Type B pancreatic cell (in vitro differentiated cells): ENCODE measurements at places on chromosomes 6 and 20.

GRCh38 chr6:24766680-24767462 is 7.9 kb upstream of the GMNN start:
- H3K27ac ChIP-seq: no peak overlapping the region
- peaks cover 1% of the 10 kb centered on the region for H3K4me1 ChIP-seq
- H3K4me3 ChIP-seq: no peak overlapping the region
- no peak for DNase-seq

DNA sequence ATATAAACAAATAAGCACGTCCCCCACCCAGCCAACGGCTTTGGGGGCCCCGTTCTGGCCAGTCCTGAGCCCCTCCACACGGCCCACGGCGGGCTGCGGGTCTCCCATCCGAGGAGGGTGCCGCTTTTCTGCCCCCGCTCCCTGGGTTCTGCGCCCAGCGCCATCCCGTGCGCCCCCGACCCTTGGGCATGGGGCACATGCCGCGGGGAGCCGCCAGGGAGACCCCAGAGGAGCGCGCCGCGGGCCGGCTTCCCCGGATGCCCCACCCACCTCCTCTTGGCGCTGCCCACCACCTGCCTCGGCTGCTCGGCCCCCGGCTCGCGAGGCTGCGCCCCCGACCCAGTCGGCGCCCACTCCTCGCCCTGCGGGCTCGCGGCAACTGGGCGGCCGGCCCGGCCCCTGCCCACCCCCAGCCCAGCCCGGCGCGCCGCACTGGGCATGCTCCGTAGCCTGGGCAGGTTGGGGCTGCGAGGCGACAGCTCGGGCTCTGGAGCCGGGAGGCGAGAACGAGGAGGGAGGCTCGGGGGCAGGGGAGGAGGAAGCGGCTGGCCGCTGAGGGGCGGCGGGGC is 570 bp upstream of the PLCB4 start:
- peaks cover 4% of the 10 kb centered on the region for H3K27me3 ChIP-seq
- peak overlapping the region; percentile 91 for H3K4me3 ChIP-seq
- no peaks in the 10 kb centered on the region for H3K36me3 ChIP-seq
- DNase-seq: peak; percentile 79
- peaks cover 24% of the 10 kb centered on the region for H3K4me1 ChIP-seq

GRCh38 chr20:8457978-8458377 is 325.9 kb downstream of the PLCB1 start:
- H3K4me1 ChIP-seq: no peaks in the 10 kb centered on the region
- H3K4me3 ChIP-seq: no peak overlapping the region
- no peak overlapping the region for H3K27ac ChIP-seq
- DNase-seq: no peak
- H3K36me3 ChIP-seq: no peaks in the 10 kb centered on the region

DNA sequence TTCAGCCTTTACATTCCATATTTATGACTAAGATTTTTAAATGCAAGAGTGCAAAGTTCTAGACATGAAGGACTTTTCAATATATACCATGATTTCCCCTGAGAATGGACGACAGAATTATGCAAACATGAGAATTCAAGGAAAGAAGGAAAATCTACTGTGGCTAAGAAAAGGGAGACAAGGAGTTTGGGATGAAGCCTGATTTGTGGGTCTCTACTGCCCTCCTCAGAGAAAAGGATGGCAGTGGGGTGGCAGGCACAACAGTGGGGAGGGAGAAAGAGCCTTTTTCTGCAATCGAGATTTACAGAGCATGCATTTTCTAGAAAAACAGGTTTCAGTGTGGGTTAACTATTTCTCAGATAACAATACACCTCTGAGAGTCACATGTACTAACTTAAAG is 466.9 kb upstream of the NRSN1 start:
- no peak overlapping the region for H3K4me3 ChIP-seq
- H3K4me1 ChIP-seq: peaks cover 32% of the 10 kb centered on the region
- H3K27ac ChIP-seq: no peak overlapping the region
- H3K27me3 ChIP-seq: no peaks in the 10 kb centered on the region

DNA sequence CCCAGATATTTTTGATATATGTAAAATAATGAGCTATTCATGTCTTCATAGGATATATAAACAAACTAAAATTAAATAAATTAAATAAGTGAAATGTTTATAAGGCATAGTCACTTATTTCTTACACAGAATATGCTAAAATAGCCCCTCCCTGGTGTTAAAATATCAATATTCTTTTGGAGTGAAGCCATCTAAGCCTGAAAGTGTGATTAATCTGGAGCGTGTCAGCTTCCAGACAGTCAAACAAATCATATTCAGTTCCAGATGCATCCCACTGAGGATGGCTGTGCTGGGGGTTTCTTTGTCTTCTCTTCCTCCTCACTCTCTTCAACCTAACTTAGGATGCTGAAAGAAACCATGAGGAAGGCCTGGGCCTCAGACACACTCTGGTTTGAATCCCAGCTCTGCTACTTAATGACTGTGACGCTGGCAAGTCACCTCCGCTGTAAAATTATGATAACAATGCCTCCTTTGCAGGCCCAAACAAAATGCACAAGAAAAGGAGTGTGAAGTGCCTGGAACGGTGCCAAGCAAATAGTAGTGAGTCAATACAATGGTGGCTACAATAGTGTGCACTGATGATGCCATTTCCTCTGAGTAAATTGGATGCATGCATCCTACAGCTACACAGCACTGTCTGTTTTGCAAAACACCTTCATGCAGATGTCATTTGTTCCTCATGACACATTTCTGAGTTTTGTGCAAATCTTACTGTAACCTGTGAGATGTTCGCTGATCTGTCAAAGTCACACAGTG is 161.4 kb downstream of the FOXC1 start:
- no peak overlapping the region for H3K4me3 ChIP-seq
- peaks cover 6% of the 10 kb centered on the region for H3K27me3 ChIP-seq
- no peak overlapping the region for H3K27ac ChIP-seq
- peaks cover 57% of the 10 kb centered on the region for H3K4me1 ChIP-seq

- H3K4me3 ChIP-seq: no peak overlapping the region
- DNase-seq: no peak
- H3K36me3 ChIP-seq: no peaks in the 10 kb centered on the region
- no peaks in the 10 kb centered on the region for H3K4me1 ChIP-seq
- no peak overlapping the region for H3K27ac ChIP-seq
These were observed 21.0 kb downstream of the CAPN11 start for GRCh38 chr6:44179648-44180047.

GRCh38 chr20:37423545-37423944 is 77.6 kb downstream of the SRC start:
- peaks cover 22% of the 10 kb centered on the region for H3K4me1 ChIP-seq
- H3K36me3 ChIP-seq: no peaks in the 10 kb centered on the region
- H3K27me3 ChIP-seq: peaks cover 39% of the 10 kb centered on the region
- H3K4me3 ChIP-seq: no peak overlapping the region
- no peak overlapping the region for H3K27ac ChIP-seq

GRCh38 chr6:2403546-2403945 is 158.1 kb upstream of the GMDS start:
- no peak overlapping the region for H3K4me3 ChIP-seq
- no peak for DNase-seq
- H3K36me3 ChIP-seq: peaks cover 14% of the 10 kb centered on the region
- no peak overlapping the region for H3K27ac ChIP-seq

- H3K4me3 ChIP-seq: no peak overlapping the region
- DNase-seq: no peak
- H3K27me3 ChIP-seq: no peaks in the 10 kb centered on the region
- no peaks in the 10 kb centered on the region for H3K36me3 ChIP-seq
- peaks cover 9% of the 10 kb centered on the region for H3K4me1 ChIP-seq
These were observed 529.5 kb downstream of the PRKN start for GRCh38 chr6:162198076-162198475.

- peaks cover 7% of the 10 kb centered on the region for H3K27me3 ChIP-seq
- DNase-seq: no peak
- H3K4me3 ChIP-seq: no peak overlapping the region
- H3K4me1 ChIP-seq: no peaks in the 10 kb centered on the region
These were observed 304.2 kb upstream of the PRDM1 start for GRCh38 chr6:105781915-105782314.

- no peak overlapping the region for H3K27ac ChIP-seq
- no peaks in the 10 kb centered on the region for H3K36me3 ChIP-seq
- DNase-seq: no peak
- H3K4me1 ChIP-seq: no peaks in the 10 kb centered on the region
These were observed 82.4 kb upstream of the TGM3 start for GRCh38 chr20:2213401-2213800.

DNA sequence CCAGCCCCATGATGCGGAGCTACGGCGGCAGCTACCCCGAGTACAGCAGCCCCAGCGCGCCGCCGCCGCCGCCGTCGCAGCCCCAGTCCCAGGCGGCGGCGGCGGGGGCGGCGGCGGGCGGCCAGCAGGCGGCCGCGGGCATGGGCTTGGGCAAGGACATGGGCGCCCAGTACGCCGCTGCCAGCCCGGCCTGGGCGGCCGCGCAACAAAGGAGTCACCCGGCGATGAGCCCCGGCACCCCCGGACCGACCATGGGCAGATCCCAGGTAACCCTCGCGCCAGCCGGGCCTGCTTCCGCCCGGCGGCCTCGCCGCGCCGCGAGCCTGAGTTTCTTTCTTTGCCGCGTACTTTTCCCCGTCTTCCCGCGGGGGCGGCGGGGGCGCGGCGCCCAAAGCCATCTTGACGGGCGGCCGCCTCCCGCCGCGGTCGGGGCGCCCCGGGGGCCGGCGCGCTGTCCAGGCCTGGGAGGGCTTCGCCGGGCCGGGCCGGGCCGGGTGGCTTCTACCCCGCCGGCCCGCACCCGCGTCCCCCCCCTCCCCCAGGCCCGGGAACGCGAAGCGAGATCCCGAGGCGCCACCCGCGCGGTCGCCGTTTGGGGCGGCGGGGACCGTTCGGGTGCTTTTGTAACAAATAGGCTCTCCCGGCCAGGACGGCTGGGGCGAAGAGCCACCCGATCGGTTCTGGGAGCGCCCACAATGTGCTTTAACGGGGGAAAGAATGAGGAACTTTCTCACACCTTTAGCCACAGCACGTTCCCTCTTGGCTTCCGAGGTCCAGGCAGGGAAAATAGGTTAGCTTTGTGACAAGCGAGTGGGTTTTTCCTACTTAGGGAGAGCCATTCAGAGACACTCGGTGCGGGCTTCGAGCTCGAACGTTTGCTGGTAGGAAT is 2.3 kb downstream of the ARID1B start:
- peak overlapping the region; percentile 93 for H3K4me3 ChIP-seq
- peak overlapping the region; percentile 86 for H3K27ac ChIP-seq
- no peak for DNase-seq
- no peaks in the 10 kb centered on the region for H3K27me3 ChIP-seq
- H3K36me3 ChIP-seq: peaks cover 3% of the 10 kb centered on the region

GRCh38 chr20:49916146-49917002 is 1.0 kb upstream of the SPATA2 start:
- no peak for DNase-seq
- peaks cover 26% of the 10 kb centered on the region for H3K4me1 ChIP-seq
- H3K4me3 ChIP-seq: peak overlapping the region; percentile 99

- H3K27ac ChIP-seq: no peak within 1 kb of the TSS
- H3K36me3 ChIP-seq: no peaks in the 10 kb centered on the region
- no peaks in the 10 kb centered on the region for H3K4me1 ChIP-seq
- peak within 1 kb of the TSS; percentile 64 for H3K4me3 ChIP-seq
- DNase-seq: no peak
- H3K27me3 ChIP-seq: peaks cover 74% of the 10 kb centered on the region
These were observed at the start of gene HRH3 for GRCh38 chr20:62219992-62220665. TSS of gene HRH3 (minus strand) at chr20:62220278. CDS start at chr20:62219970, 308 bp downstream.

- peaks cover 24% of the 10 kb centered on the region for H3K27me3 ChIP-seq
- no peak overlapping the region for H3K4me3 ChIP-seq
- H3K4me1 ChIP-seq: no peaks in the 10 kb centered on the region
These were observed 72.4 kb upstream of the SIRPA start for GRCh38 chr20:1822564-1823449.
